Aorta (tissue), 5 donors: ENCODE measurements at places on chromosomes 16 and 17. TPM values are rescaled to one million over a fixed set of nuclear protein-coding genes. Genes with fewer than 3 reads are reported as not detected.

The CD300A gene
- 2.6 TPM for polyA plus RNA-seq

The KRTAP3-2 gene
- polyA plus RNA-seq = not detected

The RRAD gene
- 35.2 TPM for polyA plus RNA-seq

The GDPD1 gene
- 0.51 TPM for polyA plus RNA-seq

The KRT31 gene
- not detected for polyA plus RNA-seq

- DNase-seq = no peak
- no peak overlapping the region for H3K4me3 ChIP-seq
- H3K27ac ChIP-seq = no peak overlapping the region
- H3K36me3 ChIP-seq = no peaks in the 10 kb centered on the region
- no peaks in the 10 kb centered on the region for H3K27me3 ChIP-seq
Observed at GRCh38 chr16:86668136-86668910, 90.0 kb downstream of the FOXL1 start.

DNA sequence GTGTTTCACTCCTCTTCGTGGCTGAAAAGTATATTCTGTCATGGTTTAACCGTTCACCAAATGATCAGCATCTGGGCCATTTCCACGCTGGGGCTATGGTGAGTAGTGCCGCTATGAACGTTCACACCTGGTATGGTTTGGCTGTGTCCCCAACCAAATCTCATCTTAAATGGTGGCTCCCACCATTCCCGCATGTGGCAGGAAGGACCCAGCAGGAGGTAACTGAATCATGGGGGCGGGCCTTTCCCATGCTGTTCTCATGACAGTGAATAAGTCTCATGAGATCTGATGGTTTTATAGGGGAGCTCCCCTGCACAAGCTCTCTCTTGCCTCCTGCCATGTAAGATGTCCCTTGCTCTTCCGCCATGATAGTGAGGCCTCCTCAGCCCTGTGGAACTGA lies 45.7 kb upstream of the ZNF469 start:
- no peak for DNase-seq
- H3K4me1 ChIP-seq = no peaks in the 10 kb centered on the region
- H3K36me3 ChIP-seq = no peaks in the 10 kb centered on the region
- H3K27ac ChIP-seq = no peak overlapping the region
- H3K27me3 ChIP-seq = no peaks in the 10 kb centered on the region

DNA sequence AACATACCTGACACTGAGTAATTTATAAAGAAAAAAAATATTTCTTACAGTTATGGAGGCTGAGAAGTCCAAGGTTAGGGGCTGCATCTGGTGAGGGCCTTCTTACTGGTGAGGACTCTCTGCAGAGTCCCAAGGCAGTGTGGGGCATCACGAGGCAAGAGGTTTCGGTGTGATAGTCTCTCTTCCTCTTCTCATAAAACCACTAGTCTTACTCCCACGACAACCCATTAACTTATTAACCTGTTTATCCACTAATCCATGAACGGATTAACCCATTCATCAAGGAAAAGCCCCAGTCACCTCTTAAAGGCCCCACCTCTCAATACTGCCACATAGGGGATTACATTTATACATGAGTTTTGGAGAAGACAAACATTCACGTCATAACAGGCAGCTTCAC lies 20.1 kb downstream of the CIITA start:
- no peak for DNase-seq
- H3K36me3 ChIP-seq = no peaks in the 10 kb centered on the region
- H3K4me3 ChIP-seq = no peak overlapping the region
- H3K27ac ChIP-seq = no peak overlapping the region
- no peaks in the 10 kb centered on the region for H3K4me1 ChIP-seq

GRCh38 chr16:11611871-11612664 lies 25.3 kb upstream of the LITAF start:
- H3K27me3 ChIP-seq = no peaks in the 10 kb centered on the region
- no peaks in the 10 kb centered on the region for H3K36me3 ChIP-seq
- no peak overlapping the region for H3K4me3 ChIP-seq
- peak; percentile 68 for DNase-seq
- H3K4me1 ChIP-seq = no peaks in the 10 kb centered on the region

- H3K4me1 ChIP-seq = peaks cover 13% of the 10 kb centered on the region
- H3K27me3 ChIP-seq = no peaks in the 10 kb centered on the region
- H3K27ac ChIP-seq = peak overlapping the region; percentile 66
- H3K4me3 ChIP-seq = no peak overlapping the region
- no peak for DNase-seq
Observed at GRCh38 chr17:45307290-45308015, 9.4 kb downstream of the MAP3K14 start.

GRCh38 chr17:61461967-61462718 lies 9.9 kb downstream of the TBX4 start:
- peak; percentile 77 for DNase-seq
- no peak overlapping the region for H3K27ac ChIP-seq
- H3K36me3 ChIP-seq = no peaks in the 10 kb centered on the region
- no peaks in the 10 kb centered on the region for H3K4me1 ChIP-seq
- no peaks in the 10 kb centered on the region for H3K27me3 ChIP-seq
